Mesangial cell (primary cell): ENCODE measurements at places on chromosomes 7 and 10. TPM values are rescaled to one million over a fixed set of nuclear protein-coding genes. Genes with fewer than 3 reads are reported as not detected.

The OR2A1 gene
- 0.13 and 0.33 TPM in 2 replicates for total RNA-seq

The UPP1 gene
- total RNA-seq = 27.4 and 39.6 TPM in 2 replicates

The SGPL1 gene
- 35.8 and 57.9 TPM in 2 replicates for total RNA-seq

The AKR1D1 gene
- not detected in 2 replicates for total RNA-seq

The TSPAN12 gene
- total RNA-seq = 5.5 and 33.7 TPM in 2 replicates

The LMOD2 gene
- not detected in 2 replicates for total RNA-seq

The GDF2 gene
- total RNA-seq = not detected in 2 replicates
